Fibroblast of skin of back (primary cell): ENCODE measurements at places on chromosomes 6 and 20.

DNA sequence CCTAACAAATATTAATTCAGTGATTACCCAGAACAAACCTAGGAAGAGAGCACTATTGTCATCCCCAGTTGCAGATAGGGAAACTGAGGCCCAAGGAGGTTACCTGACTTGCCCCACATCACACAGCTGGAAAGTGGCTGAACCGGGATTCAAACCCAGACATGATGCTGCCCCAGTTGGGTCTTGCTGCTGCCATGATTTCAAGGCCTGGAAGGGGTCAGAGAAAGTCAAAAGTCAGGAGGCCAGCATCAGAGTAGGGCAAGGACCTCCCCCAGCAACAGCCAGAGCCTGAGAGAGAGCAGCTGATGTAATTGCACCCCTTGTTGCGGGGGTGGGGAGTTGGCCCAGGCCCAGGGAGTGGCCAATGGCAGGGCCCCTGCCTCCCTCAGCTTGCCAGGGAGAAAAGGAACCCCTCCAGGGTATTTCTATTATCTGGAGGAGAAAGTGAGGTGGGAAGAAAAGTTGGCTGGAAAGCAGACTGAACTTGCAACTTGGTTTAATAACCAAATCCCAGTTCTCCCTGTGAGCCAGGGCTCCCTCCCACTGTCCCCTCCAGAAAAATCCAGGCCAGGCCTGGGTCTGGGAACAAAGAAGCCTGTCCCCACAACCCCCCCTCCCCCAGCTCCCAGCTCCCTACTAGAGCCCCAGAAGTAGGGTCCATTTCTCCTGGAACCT is 83.6 kb downstream of the MRPL14 start:
- peak; percentile 67 for DNase-seq

DNA sequence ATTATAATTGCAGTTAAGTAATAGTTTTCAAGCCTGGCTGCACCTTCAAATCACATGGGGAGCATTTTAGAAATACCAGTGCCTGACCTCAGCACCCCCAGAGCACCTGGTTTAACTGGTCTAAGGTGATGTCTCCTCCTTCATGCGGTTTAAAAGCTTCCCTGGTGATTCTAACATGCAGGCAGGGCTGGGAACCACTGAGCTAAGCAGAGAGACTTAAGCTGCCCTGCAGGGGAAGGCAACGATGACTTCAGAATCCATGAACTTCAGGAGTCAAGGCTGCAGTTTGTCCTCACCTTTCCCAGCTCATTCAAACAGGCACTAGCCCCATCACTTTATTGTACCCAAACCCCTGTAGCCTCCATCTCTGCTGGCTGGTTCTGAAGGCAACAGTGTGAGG is 6.1 kb upstream of the DTNBP1 start:
- DNase-seq = no peak

- DNase-seq = no peak
These were observed 395.8 kb upstream of the PLCB4 start for GRCh38 chr20:8673116-8673515.

- DNase-seq = no peak
These were observed 120.3 kb upstream of the TOP1 start for GRCh38 chr20:40908309-40908708.

DNA sequence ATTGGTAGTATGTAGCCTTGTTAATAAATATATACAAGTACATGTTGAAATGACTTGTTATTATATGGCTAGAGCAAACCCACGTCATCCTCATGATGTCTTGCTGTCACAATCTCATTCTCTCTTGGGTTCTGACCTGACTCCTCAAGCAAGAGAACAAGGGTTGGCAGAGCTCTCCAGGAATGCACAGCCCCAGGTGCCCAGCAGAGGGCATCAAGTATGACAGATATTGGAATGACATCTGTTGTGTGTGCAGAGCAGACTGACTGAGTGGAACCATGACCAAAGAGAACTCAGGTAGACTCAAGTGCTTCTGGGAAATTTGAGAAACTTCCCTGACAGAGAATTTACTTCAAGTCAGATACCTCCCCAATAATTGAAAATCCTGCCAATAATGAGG is 90.6 kb downstream of the PAX1 start:
- peak; percentile 6 for DNase-seq

- DNase-seq = peak; percentile 57
These were observed 975 bp upstream of the PPT2 start for GRCh38 chr6:32152769-32153563.

DNA sequence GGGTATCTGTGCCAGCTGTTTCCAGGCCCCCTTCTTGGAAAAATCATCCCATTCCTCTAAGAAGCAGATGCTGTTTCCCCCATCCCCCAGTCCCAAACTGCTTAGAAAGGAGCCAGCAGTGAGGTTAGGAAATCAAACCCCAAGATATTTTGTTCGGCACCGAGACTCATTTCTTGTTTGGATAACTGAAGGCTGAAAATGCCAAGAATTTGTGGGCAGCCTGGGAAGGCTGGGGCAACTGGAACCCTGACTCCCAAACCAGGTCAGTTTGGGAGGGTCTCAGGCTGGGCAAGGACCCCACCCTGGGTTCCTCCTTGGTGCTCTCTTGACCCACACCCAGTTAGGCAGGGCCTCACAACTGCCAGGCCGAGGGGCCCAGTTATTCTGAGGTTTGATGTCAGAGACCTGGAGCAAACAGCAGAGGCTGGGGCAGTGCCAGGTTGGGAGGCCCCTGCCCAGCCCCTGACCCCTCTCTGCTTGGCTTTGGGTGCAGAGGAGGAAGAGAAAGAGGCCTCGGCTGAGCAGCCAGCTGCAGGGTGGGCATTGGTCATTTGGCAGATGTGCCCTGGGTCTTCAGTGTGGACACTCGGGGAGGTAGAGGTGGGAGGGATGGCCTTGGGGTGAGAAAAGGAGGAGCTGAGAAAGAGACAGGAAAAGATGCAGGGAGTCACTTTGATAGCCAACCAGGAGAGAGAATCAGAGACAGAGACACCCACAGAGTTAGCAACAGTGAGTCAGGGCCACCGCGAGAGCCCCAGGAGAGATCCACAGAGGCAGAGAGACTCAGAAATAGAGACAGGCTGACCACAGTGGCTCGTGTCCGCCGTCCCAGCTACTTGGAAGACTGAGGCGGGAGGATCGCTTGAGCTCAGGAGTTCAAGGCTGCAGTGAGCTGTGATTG is 5.0 kb downstream of the ANGPT4 start:
- peak; percentile 69 for DNase-seq

- DNase-seq = no peak
These were observed 3.8 kb downstream of the BRPF3 start for GRCh38 chr6:36200154-36200891.
